ENCODE measurements at places on chromosomes 12 and 14.
A peak's percentile ranks its signal among the peaks of the same experiment; 100 is the strongest.

GRCh38 chr12:95074766-95075165 lies 1.3 kb upstream of the NR2C1 start:
- no peak for DNase-seq

GRCh38 chr14:86038387-86039042 lies 508.6 kb downstream of the FLRT2 start:
- DNase-seq: peak; percentile 20

GRCh38 chr14:53539489-53540126 lies 386.5 kb upstream of the DDHD1 start:
- peak; percentile 82 for DNase-seq

- no peak for DNase-seq
These were observed 14.0 kb downstream of the OR6S1 start for GRCh38 chr14:20627346-20628027.

DNA sequence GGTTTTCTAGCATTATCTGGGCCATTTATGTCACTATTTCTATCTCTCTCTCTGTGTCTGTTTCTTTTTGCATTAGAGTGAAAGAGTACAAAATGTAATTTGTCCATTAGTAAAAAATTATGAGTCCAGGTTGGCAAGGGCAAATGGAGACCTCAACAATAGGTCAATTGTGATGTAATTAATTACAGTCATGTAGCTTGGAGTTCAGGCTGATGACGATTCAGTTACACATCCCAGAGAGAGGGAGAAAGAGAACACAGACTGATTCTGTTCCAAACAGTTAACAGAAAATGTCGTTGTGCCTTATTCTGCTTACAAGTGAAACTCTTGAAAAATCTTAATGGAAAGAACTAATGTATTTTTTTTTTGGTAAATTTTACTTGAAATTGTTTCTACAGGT lies 83.3 kb downstream of the ATXN7L3B start:
- DNase-seq: no peak

- no peak for DNase-seq
These were observed 61.1 kb downstream of the PRMT8 start for GRCh38 chr12:3551976-3552725.

GRCh38 chr12:24562771-24563431 lies 386.0 kb downstream of the BCAT1 start:
- peak; percentile 40 for DNase-seq

- no peak for DNase-seq
These were observed 22.2 kb upstream of the DIP2B start for GRCh38 chr12:50482571-50482970.

DNA sequence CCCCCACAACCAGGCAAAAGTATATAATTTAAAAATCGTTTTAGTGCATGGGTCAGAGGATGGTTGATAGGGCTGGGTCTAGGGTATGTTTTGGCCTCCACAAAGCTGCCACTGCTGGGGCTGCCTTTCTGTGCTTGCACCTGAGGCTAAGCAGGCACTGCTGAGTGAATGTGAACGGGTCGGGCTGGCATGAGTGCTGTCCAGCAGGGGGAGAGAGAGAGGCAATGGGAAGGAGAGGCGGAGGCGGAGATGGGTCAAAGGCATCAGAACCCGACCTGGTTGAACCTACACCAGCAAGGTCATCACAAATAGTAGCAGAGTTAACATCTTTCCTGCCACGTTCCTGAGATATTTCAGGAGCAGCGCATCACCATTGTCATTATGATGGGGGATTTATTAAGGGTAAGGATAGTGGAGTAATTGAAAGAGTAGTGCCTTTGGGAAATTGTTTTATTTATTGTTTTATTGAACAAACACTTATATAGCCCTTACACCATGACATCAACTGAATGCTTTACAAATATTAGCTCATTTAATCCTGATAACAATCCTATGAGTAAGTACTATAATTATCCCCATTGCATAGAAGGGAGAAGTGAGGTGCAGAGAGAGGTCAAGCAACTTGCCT lies 5.8 kb upstream of the NRXN3 start:
- no peak for DNase-seq

GRCh38 chr14:64245491-64245890 lies 48.7 kb downstream of the ESR2 start:
- DNase-seq: no peak

- DNase-seq: no peak
These were observed 13.3 kb upstream of the TCP11L2 start for GRCh38 chr12:106289196-106289681.

- peak; percentile 55 for DNase-seq
These were observed 156.2 kb downstream of the KIF26A start for GRCh38 chr14:104294628-104294982.

DNA sequence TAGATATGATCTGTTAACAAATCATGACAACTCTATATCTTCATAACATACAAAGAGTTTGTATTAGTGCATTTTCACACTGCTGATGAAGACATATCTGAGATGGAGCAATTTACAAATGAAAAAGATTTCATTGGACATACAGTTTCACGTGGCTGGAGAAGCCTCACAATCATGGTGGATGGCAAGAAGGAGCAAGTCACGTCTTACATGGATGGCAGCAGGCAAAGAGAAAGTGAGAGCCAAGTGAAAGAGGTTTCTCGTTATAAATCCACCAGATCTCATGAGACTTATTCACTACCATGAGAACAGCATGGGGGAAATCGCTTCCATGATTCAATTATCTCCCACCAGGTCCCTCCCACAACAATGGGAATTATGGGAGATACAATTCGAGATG lies 157.6 kb downstream of the DUSP6 start:
- DNase-seq: no peak

DNA sequence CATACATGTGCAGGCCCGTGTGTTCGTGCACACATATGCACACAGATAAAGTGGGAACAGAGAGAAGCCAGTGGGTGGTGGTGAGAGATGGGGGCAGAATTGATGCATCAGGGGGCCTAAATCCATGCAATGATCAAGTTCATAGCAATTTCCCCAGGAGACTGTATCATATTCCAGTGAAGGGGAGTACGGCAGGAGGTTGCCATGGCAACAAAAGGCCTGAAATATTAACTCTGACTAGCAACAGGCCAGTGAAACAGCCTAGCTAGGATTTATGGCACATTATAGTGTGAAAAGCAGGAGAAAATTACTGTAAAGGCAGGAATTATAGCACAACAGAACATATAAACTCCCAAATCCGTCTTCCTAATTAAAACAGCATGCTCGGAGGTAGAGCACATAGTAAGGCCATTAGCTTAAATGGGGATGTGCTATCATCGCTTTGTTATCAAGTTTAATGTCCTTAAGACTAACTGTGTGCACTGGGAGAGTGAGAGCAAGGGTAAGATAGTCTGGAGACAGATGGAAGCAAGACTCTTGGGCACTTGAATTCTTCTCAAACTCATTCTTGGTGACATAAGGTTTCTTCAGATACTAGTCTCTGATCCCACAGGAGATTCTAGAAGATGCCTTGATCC lies 806.3 kb downstream of the DIO2 start:
- no peak for DNase-seq

- no peak for DNase-seq
These were observed 19.4 kb upstream of the EIF5 start for GRCh38 chr14:103314496-103315277.

- DNase-seq: no peak
These were observed 30.7 kb downstream of the PPP1R36 start for GRCh38 chr14:64580467-64580866.

GRCh38 chr14:22602862-22603261 lies 4.8 kb downstream of the ABHD4 start:
- DNase-seq: no peak

GRCh38 chr14:78605025-78605762 lies 435.0 kb downstream of the NRXN3 start:
- no peak for DNase-seq

DNA sequence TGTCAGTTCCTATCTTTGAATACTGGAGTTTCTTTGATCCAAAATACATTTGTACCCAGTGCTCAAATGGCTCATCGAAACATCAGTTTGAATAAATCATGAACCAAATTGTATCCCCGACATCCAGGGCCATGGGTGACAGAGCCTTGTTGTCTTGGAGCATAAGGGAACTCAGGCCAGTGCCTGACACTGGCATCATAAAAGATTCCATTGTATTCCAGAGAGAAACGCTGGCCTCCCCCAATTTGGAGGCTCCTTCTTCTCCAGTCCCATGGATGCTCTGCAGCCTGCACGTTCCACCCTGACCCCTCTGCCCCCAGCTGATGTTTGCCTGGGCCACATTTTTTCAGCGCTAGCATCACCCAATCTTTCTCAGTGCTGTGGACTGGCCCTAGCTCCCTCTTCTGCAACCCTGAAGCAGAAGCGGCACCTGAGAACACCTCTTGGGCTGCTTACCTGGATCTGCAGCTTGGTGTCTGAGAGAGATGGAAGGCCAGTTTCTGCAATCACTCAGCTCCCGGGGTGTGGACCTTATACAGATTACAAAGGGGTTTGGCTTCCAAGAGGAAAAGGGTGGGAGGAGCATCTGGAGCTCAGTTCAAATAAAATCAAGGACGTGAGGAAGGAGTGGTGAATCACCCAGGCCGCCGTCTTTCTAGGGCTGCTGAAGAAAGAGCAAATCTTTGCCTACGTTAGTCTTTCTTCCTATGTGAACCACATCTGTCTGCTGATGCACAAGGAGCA lies at the start of gene RNASE1:
TSS of gene RNASE1 (minus strand) at position 504 of the 744 bp plus-strand sequence. CDS start 776 bp downstream, outside the sequence.
- peak; percentile 74 for DNase-seq

DNA sequence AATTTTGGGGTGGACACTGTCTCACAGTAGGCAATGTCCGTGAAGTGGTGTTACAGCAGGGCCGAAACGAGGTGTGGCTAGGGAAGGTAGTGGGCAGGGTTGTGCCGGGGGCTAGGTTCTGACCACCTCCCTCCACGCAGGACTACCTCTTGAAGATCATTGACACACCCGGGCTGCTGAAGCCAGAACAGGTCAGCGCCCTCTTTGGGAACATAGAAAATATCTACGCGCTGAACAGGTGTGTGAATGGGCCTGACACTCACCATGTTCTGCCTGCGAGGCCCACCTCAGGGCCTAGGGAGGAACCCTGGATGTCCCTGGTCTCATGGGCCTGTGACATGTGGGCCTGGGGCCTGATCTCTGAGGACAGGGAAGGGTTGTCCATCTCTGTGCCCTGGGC lies 24.6 kb downstream of the PLEKHG3 start:
- DNase-seq: no peak

- DNase-seq: no peak
These were observed 40.1 kb upstream of the DDHD1 start for GRCh38 chr14:53193193-53193592.

DNA sequence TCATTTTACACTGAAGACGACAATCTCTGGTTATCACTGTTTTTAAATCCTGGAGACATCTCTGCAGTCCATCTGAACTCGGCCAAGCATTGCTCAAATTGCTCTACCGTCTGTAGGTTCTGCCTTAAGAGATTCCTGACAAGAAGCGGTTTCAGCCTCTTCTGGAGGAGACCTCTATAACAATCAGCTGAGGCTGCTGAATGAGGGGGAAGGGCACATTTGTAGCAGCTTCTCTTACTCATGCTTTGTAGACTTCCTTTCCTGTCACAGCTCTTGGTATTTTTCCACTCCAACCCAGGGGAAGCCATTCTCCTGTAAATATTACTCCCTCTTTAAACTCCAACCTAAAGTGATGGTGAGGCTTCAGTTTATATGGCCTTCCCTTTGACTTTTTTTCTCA lies 3.0 kb downstream of the ARG2 start:
- peak; percentile 46 for DNase-seq

DNA sequence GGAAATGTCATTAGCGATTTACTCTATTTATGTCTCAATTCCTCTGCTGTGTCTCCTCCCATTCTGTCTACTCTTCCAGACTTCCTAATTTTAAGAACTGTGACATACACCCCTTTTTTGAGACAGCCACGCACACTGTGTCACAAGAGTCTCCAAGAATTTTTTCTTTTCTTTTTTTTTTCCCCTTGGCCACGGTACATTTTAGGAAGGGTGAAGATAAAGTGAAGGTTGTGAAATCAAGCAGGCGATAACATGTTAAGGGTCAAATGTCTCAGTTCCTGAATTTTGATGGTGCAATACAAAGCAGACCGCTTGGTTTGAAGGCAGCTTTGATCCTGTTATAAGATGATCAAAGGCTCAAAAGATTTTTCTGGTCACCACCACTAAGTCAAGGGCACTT lies 4.3 kb downstream of the OLR1 start:
- DNase-seq: no peak

DNA sequence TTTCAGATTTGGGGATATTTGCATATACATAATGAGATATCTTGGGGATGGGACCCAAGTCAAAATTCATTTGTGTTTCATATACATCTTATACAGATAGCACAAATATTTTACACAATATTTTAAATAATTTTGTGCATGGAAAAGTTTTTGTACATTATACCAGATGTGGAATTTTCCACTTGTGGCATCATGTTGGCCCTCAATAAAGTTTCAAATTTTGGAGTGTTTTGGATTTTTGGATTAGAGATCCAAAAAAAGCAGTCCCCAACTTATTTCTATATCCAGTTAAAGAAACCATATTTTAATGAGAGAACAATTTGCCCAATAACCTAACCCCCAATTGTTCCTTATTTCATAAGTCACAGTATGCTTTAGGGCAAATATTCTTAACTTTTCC lies 4.5 kb downstream of the GNPNAT1 start:
- DNase-seq: no peak

GRCh38 chr14:101628471-101628966 lies 67.2 kb downstream of the DIO3 start:
- DNase-seq: peak; percentile 81

DNA sequence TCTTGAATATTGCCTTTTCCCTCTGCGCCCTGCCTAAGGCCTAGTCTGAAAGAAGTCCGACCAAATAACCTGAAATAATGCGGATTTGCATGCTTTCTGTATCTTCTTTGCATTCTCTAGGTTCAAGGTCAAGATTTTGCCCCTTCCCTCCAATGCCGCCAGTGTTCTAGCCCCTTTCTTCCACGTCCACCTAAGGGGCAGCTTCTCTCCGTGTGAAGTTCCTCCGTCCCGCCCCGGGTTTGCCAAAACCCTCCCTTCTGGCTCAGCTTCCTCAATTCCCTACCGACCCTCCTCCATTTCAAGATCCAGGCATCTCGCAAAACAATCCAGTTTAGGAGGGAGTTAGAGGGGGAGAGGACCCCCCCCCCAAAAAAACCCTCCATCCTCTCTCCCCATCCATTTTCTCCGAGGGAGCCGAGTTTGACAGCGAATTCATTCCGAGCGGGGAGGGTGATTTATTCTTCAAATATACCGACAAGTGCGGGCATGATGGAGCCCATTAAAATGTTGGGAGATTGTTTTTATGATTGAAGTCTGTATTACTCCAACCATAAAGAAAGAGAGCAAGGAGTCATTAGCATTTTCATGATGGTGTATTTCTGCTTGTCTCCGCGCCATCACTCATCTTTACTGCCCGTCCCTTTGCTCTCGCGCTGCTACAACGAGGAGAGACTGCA lies 20.9 kb upstream of the ATP5MC2 start:
- no peak for DNase-seq

- peak; percentile 69 for DNase-seq
These were observed 69.7 kb downstream of the SVOP start for GRCh38 chr12:108950991-108951739.

DNA sequence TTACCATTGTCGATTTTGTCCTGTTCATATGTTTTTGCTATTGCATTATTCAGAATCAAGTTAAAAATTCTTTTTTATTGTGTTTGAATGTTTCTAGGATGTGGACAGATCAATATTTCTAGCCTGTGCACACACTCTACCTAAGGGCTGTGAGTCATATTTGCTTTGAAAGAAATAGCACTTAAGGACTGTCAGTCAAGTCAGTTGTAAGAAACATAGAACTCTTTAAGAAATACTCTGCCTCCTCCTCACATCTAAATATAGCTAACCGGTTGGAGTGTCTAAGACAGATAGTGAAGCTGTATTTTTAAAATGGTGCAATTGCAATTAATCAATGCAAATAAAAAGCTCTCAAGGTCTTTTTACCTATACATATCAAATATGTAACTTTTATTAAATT lies 17.9 kb upstream of the MGST1 start:
- DNase-seq: no peak
